Activated CD8-positive, alpha-beta T cell treated with anti-CD3 and anti-CD28 coated beads, Interleukin-2, amount 10 ng/mL, durations not matched to agents 7 days and 5 days (primary cell): ENCODE measurements at places on chromosomes 3 and 15. TPM values are rescaled to one million over a fixed set of nuclear protein-coding genes. Genes with fewer than 3 reads are reported as not detected.

DNA sequence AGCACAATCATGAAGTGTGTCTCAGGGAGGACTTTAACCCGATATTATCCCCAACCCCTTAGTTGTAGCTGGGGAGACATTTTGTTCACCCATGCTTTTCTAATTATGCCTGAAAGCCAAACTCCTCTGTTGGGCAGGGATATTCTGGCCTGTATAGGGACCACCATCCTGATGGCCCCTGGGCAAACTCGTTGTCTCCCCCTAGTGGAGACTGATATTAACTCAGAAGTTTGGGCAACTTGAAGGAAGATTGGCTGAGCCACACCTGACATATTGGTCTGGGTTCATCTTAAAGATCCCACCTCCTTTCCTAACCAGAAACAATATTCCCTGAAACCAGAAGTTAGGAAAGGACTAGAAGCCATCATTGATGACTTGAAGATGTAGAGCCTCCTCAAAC lies 42.3 kb downstream of the TM4SF18 start:
- DNase-seq, result peak; percentile 27
- H3K4me1 ChIP-seq, result no peaks in the 10 kb centered on the region
- H3K27ac ChIP-seq, result no peak overlapping the region
- peaks cover 2% of the 10 kb centered on the region for H3K27me3 ChIP-seq
- H3K36me3 ChIP-seq, result no peaks in the 10 kb centered on the region

IGDCC3 gene
- not detected for total RNA-seq

GNAT1 gene
- not detected for total RNA-seq

DNA sequence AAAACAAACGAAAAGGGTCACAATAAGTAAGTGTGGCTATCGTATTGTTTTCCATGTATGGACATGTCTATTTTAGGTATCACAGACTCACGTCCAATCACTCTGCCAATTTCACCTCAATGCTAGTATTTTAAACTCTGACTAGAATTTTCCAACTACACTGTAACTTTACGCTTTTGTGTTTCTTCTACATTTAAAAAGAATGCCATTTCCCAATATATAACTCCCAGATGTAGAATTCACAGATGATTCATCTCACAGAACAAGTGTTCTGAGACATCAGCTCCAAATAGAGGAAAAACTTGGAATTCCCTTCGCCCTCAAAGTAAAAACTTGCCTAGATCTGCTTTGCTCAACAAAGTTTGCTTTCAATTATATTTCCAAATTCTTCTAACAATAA lies 14.2 kb downstream of the LRIG1 start:
- no peak overlapping the region for H3K4me3 ChIP-seq
- H3K27me3 ChIP-seq, result no peaks in the 10 kb centered on the region
- peaks cover 82% of the 10 kb centered on the region for H3K4me1 ChIP-seq
- H3K36me3 ChIP-seq, result peaks cover 13% of the 10 kb centered on the region
- no peak for DNase-seq

GRCh38 chr3:105885256-105885655 lies 16.4 kb upstream of the CBLB start:
- H3K27ac ChIP-seq, result no peak overlapping the region
- peaks cover 4% of the 10 kb centered on the region for H3K36me3 ChIP-seq
- H3K27me3 ChIP-seq, result no peaks in the 10 kb centered on the region

TMEM207 gene
- total RNA-seq, result not detected

- no peak overlapping the region for H3K27ac ChIP-seq
- H3K27me3 ChIP-seq, result peaks cover 2% of the 10 kb centered on the region
- H3K36me3 ChIP-seq, result no peaks in the 10 kb centered on the region
- H3K4me1 ChIP-seq, result no peaks in the 10 kb centered on the region
- no peak for DNase-seq
Measured at GRCh38 chr15:61364871-61365270, 135.8 kb upstream of the RORA start.
